ENCODE measurements at places on chromosomes 6 and 20. TPM values are rescaled to one million over a fixed set of nuclear protein-coding genes. Genes with fewer than 3 reads are reported as not detected.

The ZKSCAN4 gene
- 4.4 TPM for total RNA-seq

The SS18L1 gene
- 68.9 TPM for total RNA-seq

The YWHAB gene
- 144 TPM for total RNA-seq

The DNAH8 gene
- 0.03 TPM for total RNA-seq

The KCNQ5 gene
- total RNA-seq: not detected

The CALHM5 gene
- total RNA-seq: 2.4 TPM

The MYL9 gene
- total RNA-seq: 0.76 TPM

The C6orf163 gene
- 0.79 TPM for total RNA-seq

The SGK2 gene
- total RNA-seq: 0.23 TPM

The KIF6 gene
- total RNA-seq: 0.22 TPM

The DEFB132 gene
- total RNA-seq: not detected

The BHLHE23 gene
- not detected for total RNA-seq

The ANKS1A gene
- 18.2 TPM for total RNA-seq

The SLC16A10 gene
- 31.2 TPM for total RNA-seq

The PFDN4 gene
- total RNA-seq: 129 TPM

The MRPS18A gene
- 54.7 TPM for total RNA-seq

The KCNQ2 gene
- not detected for total RNA-seq

The CPXM1 gene
- total RNA-seq: 0.12 TPM

The CALHM6 gene
- total RNA-seq: 0.30 TPM

The FAM83D gene
- total RNA-seq: 87.9 TPM

The FAM83B gene
- total RNA-seq: 0.23 TPM

The CST1 gene
- not detected for total RNA-seq

The GSS gene
- total RNA-seq: 53.8 TPM

The CLPSL1 gene
- total RNA-seq: not detected

The HLA-DRB5 gene
- total RNA-seq: not detected

The SIRPA gene
- 0.93 TPM for total RNA-seq

The KLHDC3 gene
- total RNA-seq: 115 TPM

The SULF2 gene
- total RNA-seq: 122 TPM

The TAAR8 gene
- not detected for total RNA-seq

The MYB gene
- 5.3 TPM for total RNA-seq

The BCKDHB gene
- total RNA-seq: 24.2 TPM

The RSPH4A gene
- 2.1 TPM for total RNA-seq

The EYS gene
- not detected for total RNA-seq

The IRAK1BP1 gene
- total RNA-seq: 5.4 TPM

The PTCRA gene
- not detected for total RNA-seq

The NTSR1 gene
- not detected for total RNA-seq

The STX11 gene
- total RNA-seq: 16.1 TPM

The HLA-DQB1 gene
- not detected for total RNA-seq

The PLEKHG1 gene
- total RNA-seq: 13.8 TPM

The MDFI gene
- total RNA-seq: 176 TPM

The TM9SF4 gene
- 42.6 TPM for total RNA-seq

The MAS1 gene
- total RNA-seq: 0.04 TPM

The GUCA1A gene
- not detected for total RNA-seq

The CALHM4 gene
- total RNA-seq: not detected

The INSM1 gene
- total RNA-seq: 5.5 TPM

The PLA2G7 gene
- not detected for total RNA-seq

The KHDC1L gene
- not detected for total RNA-seq

The CCN2 gene
- total RNA-seq: 2.3 TPM

The BMP2 gene
- total RNA-seq: not detected

The ABRACL gene
- 55.0 TPM for total RNA-seq

The OR2H1 gene
- total RNA-seq: not detected

The BTNL2 gene
- total RNA-seq: not detected

The KCNK16 gene
- not detected for total RNA-seq

The VGLL2 gene
- 5.7 TPM for total RNA-seq

All from SJCRH30 (cell line).